Inflammatory macrophage treated with lipopolysaccharide for 4 hours (primary cell): ENCODE measurements at places on chromosomes 2 and 18.

DNA sequence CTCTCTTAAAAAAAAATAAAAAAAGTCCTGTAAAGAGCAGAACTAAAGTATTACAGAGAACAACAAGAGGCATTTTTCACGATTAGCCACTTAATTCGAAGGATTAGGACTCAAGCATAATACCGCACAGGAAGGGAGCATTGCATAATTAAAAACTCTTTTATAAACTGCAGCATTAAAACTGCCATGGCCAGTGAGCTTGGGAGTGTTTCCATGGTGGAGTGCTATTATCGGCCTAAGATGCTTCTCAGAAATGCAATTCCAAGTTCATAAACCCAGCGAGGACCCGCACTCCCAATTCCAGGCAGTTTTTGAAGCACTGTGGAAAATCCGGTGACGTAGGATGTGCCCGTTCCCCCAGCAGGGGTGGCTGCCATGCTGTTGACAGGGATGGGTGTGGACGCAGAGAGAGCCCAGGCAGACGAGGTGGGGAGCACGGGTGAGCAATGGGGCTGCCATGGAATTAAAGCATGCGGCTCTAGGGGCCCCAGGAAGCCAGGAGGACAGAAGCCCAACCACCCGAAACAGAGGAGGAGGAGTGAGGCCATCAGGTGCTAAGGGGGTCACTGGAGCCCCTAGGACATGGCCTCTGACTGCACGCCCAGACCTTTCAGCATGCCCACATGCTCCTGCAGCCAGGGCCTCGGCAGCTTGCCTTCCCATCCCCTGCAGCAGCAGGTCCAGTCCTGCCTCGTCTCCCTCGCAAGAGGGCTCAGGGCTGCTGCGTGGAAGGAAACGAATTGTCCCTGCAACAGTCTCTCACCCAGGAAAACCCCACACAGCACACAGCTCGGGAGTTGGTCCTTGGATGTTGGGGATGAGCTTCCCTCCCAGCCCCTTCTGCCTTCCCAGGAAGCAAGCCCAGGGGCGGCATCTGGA, 233.4 kb downstream of the NDUFA10 start:
- no peak for DNase-seq

DNA sequence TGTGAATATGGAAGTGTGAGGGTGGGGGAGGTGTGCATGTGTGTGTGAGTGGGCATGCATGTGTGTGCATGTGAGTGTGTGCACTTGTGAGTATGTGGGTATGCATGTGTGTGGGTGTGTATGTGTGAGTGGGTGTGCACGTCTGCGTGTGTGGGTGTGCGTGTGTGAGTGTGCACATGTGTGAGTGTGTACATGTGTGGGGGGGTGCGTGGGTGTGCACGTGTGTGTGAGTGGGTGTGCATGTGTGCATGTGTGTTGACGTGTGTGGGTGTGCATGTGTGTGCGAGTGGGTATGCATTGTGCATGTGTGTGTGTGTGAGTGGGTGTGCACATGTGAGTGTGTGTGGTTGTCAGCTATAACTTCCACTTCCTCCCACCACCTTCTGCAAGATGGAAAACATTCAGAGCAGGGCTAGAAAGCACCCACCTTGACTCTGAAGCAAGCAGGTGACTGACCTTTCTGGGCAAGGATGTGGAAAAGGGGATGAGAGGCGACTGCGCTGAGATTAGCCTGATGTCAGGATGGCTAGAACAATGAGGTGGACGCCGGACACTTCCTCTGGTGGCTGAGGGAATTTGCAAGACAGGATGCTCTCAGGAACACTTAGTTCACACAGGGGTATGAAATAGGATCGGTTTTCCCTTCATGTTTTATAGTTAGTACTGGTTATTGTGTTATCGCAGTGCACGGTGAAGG, 103.6 kb downstream of the ACKR3 start:
- no peak for DNase-seq

DNA sequence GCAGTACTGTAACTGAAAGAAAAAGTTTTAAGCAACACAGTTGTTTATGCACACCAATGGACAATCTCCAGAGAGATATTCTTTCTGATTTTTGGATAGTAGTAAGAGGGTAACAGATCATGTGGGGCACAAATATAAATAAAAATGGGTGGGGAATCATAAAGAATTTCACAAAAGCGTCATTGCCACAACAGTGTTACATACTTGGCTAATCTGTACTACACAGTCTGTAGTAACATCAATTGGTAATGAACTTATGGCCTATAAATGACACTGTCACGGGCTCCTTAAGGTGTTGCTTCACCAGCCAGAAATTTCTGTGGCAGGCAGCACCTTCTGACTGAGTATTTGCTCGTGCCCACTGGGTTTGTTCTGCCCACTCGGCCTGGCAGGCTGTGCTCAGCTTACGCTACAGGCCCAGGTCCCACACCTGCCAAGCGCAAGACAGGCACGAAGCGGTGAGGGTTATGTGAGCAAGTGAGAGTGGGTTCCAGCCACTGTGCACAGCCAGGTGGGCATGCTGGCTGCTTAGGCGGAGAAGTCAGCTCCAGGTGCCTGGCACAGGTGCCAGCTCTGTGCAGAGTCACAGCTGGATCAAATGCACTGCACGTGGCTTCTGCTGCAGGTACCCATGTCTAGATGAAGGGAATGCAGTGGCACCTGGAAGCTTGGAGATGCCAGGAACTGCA, 532.5 kb upstream of the SLC39A10 start:
- no peak for DNase-seq

DNA sequence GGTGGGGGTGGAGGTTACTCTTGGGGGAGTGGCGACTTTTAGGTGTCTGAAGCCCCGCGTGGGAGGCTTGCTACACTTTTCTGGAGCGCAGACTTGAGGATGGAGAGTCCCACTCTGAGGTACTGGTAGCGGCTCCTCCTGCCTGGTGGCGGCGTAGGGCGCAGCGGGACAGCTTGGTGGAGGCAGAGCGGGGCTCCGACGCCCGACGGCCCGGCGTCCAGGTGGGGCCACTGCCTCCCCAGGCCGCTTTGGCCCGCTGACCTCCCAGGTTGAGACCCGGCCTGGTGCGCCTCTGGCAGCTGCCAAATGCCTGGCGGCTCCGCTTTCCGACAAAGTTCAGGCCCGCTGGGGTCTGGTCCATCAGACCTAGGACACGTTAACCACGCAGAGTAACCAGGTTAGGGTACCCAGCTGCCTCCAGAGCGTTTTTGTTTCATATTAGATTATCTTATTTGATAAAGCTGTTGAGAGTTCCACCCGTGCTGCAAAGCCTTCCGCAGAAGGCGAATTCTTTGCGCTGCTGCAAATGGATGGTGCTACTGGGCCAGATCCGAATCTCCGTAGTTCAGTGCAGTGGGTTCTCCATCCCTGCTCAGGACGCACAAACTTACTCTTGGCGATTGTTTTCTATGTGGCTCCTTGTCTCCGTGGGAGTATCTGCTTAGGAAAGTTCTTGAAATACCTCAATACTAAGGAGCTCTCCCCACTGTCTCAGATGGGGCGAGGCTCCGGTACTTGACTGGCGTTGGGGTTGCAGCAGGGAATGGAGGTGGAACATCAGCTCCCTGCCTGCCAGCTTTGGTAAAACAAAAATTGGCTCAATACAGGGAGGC, 405.9 kb downstream of the XIRP2 start:
- no peak for DNase-seq

DNA sequence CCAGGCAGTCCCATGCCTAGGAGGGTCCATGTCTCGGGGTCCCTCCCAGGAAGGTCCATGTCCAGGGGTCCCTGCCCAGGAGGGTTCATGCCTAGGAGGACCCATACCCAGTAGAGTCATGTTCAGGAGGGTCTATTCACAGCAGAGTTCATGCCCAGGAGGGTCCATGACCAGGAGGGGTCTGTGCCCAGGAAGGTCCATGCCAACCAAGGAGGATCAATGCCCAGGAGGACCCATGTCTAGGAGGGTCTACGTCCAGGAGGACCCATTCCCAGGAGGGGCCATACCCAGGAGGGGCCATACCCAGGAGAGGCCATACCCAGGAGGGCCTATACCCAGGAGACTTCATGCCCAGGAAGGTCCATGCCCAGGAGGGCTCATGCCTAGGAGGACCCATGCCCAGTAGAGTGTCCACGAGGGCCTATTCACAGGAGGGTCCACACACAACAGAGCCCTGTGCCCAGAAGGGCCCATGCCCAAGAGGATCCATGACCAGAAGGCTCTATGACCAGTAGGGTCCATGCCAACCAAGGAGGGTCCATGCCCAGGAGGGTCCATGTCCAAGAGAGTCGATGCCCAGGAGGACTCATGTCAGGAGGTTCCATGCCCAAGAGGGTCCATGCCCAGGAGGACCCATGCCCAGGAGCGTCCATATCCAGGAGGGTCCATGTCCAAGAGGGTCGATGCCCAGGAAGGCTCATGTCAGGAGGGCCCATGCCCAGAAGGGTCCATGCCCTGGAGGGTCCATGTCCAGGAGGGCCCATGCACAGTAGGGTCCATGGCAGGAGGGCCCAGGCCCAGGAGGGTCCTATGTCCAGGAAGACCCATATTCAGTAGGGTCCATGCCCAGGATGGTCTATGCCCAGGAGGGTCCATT, 10.1 kb downstream of the GPR35 start:
- no peak for DNase-seq

DNA sequence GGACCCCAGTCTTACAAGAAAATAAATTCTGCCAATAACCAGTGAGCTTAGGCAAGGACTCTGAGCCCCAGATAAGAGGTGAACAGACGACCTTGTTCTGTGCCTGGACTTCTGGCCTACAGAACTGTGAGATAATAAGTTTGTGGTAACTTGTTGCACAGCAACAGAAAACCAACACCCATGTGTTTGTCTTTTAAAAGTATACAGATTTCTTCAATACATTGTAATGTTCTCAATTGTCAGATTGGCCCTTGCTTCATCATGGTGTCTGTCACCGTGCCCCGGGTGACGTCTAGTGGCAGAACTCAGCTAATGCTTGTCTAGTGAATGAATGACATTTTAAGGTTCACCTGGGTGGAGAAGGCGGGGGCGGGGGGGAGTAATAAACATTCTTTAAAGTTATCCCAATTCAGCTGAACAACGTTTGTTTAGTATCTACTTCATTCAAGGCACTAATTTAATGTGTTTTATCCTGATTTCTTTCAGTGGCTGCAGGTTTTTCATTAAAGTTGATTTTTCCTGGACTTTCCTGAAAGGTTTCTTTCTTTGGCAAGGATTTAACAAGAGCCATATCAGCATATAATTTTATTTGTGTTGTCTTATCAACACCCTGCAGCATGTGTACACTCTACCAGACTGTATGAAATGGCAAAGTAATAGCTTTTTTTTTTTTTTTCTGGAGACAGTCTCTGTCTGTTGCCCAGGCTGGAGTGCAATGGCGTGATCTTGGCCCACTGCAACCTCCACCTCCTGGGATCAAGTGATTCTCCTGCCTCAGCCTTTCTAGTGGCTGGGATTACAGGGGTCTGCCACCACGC, 123.8 kb upstream of the DLX2 start:
- peak; percentile 44 for DNase-seq

DNA sequence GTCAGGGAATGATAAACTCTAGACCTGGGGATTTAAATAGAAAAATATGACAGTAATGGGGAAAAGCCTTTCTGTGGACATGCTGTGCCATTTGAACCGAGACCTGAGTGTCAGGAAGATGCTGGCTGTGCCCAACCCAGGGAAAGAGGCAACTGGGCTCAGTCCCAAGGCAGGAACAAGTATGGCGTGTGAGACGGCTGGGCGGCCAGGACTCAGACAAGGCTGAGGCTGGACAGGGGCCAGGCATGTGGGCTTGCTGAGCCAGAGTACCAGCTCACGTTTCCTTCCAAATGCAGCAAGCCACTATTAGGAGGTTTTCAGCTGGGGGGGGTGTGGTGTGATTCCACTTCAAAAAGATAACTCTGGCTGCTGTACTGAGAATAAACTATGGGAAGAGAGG, 92.4 kb downstream of the INPP5D start:
- no peak for DNase-seq

DNA sequence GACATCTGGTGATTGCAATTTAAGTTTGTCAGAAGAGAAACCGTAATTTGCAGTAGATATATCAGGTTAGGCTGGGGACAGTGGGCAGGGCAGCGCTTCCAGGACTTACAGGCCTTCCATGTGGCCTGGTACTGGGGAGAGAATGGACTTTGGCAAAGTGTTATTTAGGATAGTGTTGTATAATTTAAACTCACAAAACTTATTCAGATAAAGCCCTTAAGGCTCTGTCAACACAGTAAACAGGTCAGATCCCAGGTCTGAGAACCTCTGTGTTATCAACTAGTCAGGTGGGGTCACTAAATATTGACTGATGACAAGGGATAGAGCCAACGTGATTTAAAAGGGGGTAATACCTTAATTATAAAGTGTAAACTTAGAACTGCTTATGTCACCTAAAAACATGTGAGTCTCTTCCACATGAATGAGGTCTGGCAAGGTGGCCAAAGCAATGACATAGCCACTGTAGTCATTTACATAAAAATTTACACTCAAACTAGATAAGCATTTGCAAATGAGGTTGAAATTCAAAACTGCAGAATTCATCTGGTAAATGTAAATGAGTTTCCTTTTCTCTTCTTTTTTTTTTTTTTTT, 80.2 kb upstream of the DNMT3A start:
- no peak for DNase-seq

GRCh38 chr18:48855422-48856377, 95.1 kb downstream of the SMAD7 start:
- peak; percentile 54 for DNase-seq

GRCh38 chr2:59961746-59962145, 591.7 kb downstream of the BCL11A start:
- no peak for DNase-seq

DNA sequence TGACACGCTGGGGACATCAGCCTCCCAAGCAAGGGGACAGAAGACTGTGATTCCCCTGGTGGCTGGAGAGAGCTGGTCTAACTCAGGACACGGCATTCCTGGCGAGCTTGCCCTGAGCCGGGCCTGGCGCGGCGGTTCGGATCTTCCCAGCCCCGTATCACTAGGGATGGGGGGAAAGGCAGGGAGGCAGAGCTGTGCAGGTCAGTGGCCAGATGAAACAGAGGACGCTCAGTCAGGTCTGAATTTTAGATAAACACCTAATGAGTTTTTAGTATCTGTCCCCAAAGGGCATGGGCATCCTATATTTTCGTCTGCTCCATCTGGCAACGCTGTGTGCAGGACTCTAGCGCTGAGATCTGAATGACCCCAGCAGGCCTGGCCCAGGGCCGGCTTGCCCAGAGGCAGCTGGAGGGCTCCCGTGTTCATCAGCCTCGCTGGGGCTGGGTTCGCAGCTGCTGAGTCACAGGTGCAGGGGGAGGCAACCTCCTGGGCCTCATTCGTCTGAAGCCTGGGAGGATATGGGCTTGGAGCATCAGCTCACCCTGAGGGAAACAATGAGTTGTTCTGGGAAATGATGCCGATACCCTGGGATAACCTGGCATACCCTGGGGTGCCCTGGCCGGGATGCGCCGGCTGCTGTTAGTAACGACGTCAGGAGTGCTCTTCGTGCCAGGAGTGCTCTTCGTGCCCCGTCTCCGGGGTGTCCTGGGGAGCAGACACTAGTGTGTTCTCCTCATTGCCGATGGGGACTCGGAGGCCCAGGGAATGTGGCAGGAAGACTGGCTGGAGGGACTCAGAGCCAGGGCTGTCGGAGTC, 48.1 kb upstream of the HPCAL1 start:
- DNase-seq, result no peak

DNA sequence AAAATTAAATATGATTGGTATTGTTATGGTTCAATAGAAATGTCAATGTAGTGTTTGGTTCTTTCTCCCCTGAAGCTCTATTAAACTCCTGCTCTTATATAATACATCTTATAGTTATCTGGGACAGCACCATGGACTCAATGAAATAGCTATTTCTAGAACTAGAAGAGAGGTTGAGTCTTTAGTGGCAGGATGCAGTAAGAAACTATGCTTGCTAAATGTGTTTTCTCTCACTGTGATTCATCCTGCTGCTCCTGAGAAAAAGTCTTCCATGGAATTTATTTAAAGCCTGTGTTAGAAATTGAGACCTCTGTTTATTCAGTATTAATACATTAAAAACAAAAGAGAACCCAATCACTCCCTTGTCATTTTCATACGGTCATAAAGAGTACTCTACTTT, 61.5 kb downstream of the G6PC2 start:
- no peak for DNase-seq

GRCh38 chr18:10100941-10101701, 187.3 kb downstream of the VAPA start:
- DNase-seq, result peak; percentile 9
